Right atrium auricular region (tissue), 2 donors: ENCODE measurements at places on chromosomes 11 and 22. TPM values are rescaled to one million over a fixed set of nuclear protein-coding genes. Genes with fewer than 3 reads are reported as not detected.

Gene ALDH3B1
- 21.6 TPM for total RNA-seq

Gene PVALB
- total RNA-seq, result not detected

Gene SSTR3
- not detected for total RNA-seq

Gene OR52I1
- total RNA-seq, result not detected

Gene LRRN4CL
- 3.0 TPM for total RNA-seq

Gene TMEM121B
- total RNA-seq, result 0.55 TPM

Gene TMEM223
- 27.7 TPM for total RNA-seq

- no peak overlapping the region for H3K27ac ChIP-seq
- H3K4me1 ChIP-seq, result peaks cover 8% of the 10 kb centered on the region
- H3K27me3 ChIP-seq, result no peaks in the 10 kb centered on the region
- no peak overlapping the region for H3K4me3 ChIP-seq
- H3K36me3 ChIP-seq, result peaks cover 23% of the 10 kb centered on the region
Observed at GRCh38 chr11:76139314-76139713, 67.0 kb downstream of the WNT11 start.

DNA sequence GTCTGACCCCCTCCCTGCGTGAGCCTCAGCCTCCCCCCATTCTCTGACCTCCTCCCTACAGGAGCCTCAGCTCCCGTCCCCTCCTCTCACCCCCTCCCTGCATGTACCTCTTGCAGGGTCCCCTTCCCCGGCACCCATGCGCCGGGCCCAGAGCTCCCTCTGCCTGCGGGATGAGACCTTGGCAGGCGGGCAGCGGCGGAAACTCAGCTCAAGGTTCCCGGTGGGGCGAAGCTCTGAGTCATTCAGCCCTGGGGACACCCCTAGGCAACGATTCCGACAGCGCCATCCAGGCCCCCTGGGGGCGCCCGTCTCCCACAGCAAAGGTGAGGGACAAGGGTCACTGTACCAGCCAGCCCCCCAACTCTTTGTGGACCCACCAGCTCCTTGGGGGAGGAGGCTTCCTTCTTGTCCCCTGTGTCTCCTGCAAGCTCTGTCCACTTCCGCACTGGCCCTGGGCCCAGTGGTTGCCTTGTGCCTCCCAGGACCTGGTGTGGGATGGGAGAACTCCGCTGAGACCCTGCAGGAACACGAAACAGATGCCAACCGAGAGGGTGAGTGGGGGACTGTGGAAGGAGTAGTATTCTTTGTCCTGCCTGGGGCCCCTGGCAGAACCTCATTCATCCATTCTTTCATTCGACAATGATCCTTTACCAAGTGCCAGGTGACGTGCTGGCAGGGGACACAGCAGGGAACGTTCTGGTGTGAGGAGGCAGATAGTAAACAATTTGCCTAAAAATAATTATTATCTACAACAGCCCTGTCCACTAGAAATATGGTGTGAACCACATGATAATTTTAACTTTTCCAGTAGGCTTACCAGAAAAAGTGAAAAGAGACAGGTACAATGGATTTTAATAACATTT, 3.7 kb upstream of the RPS6KA4 start:
- H3K27me3 ChIP-seq, result no peaks in the 10 kb centered on the region
- H3K4me3 ChIP-seq, result peak overlapping the region; percentile 18
- H3K27ac ChIP-seq, result peak overlapping the region; percentile 70
- no peaks in the 10 kb centered on the region for H3K36me3 ChIP-seq
- peaks cover 53% of the 10 kb centered on the region for H3K4me1 ChIP-seq
- DNase-seq, result peak; percentile 86

GRCh38 chr11:68409748-68410344, 50.7 kb upstream of the PPP6R3 start:
- peaks cover 67% of the 10 kb centered on the region for H3K36me3 ChIP-seq
- no peak overlapping the region for H3K27ac ChIP-seq
- H3K4me3 ChIP-seq, result no peak overlapping the region
- H3K4me1 ChIP-seq, result no peaks in the 10 kb centered on the region

- peak overlapping the region; percentile 89 for H3K27ac ChIP-seq
- no peaks in the 10 kb centered on the region for H3K4me1 ChIP-seq
- H3K27me3 ChIP-seq, result no peaks in the 10 kb centered on the region
- H3K4me3 ChIP-seq, result peak overlapping the region; percentile 61
Observed at GRCh38 chr22:18111759-18112330, 1.2 kb downstream of the TUBA8 start.

GRCh38 chr11:77019976-77020595, 14.1 kb upstream of the B3GNT6 start:
- no peak for DNase-seq
- H3K36me3 ChIP-seq, result peaks cover 4% of the 10 kb centered on the region
- no peaks in the 10 kb centered on the region for H3K27me3 ChIP-seq
- no peak overlapping the region for H3K27ac ChIP-seq
- no peaks in the 10 kb centered on the region for H3K4me1 ChIP-seq
- no peak overlapping the region for H3K4me3 ChIP-seq

GRCh38 chr11:68019486-68019885, 9.4 kb downstream of the ALDH3B1 start:
- DNase-seq, result no peak
- H3K4me1 ChIP-seq, result no peaks in the 10 kb centered on the region
- no peaks in the 10 kb centered on the region for H3K36me3 ChIP-seq
- H3K4me3 ChIP-seq, result no peak overlapping the region
- no peak overlapping the region for H3K27ac ChIP-seq

DNA sequence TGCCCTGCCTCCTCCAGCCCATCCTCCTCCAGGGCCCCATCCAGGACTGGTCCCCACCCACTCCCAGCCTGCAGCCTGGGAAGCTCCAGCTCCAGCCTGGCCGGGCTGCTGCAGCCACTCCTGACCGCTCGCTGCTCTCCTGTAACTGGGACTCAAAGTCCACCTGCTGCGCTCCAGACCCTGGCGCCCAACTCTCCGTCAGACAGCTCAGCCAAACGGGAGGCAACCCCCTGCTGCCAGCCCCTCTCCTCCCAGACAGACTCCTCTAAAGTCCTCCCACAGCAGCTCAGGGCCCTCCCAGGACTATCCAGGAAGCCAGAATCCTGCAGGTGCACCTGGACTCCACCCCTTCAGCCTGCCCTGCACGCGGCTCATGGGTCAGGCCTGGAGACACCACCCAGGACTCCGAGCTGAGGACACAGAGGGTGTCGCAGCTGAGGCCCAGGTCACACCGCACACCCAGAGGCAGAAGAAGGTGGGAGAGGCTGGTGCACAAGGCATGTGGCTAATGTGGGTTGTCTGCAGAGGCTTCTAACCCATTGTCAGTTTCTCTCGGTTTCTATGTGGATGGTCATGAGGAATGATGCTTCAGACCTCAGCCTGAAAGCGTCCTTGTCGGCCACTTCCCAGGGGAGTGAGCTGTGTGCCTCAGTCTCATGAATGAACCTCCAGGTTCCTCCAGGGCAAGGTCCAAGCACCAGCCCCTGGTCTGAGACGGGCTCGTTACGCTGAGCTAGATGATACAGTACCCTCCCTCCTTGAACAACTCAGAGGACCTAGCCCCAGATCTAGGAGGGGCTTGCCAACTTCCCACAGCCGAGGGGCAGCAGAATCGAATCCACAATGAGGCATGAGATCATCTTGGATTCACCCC, 1514.8 kb downstream of the TBC1D22A start:
- H3K36me3 ChIP-seq, result no peaks in the 10 kb centered on the region
- no peaks in the 10 kb centered on the region for H3K4me1 ChIP-seq
- DNase-seq, result peak; percentile 50
- H3K4me3 ChIP-seq, result no peak overlapping the region
- H3K27ac ChIP-seq, result no peak overlapping the region
- H3K27me3 ChIP-seq, result no peaks in the 10 kb centered on the region

GRCh38 chr11:37108436-37109285, 510.6 kb upstream of the RAG2 start:
- H3K27me3 ChIP-seq, result no peaks in the 10 kb centered on the region
- no peak overlapping the region for H3K4me3 ChIP-seq
- no peaks in the 10 kb centered on the region for H3K36me3 ChIP-seq
- no peaks in the 10 kb centered on the region for H3K4me1 ChIP-seq

- no peak overlapping the region for H3K4me3 ChIP-seq
- peaks cover 54% of the 10 kb centered on the region for H3K36me3 ChIP-seq
- no peak for DNase-seq
- no peak overlapping the region for H3K27ac ChIP-seq
- no peaks in the 10 kb centered on the region for H3K4me1 ChIP-seq
Observed at GRCh38 chr11:86013713-86014112, 55.2 kb downstream of the PICALM start.
